ENCODE measurements at places on chromosomes 4 and X.

GRCh38 chr4:107725281-107725859 lies 5.3 kb upstream of the PAPSS1 start:
- DNase-seq = no peak

DNA sequence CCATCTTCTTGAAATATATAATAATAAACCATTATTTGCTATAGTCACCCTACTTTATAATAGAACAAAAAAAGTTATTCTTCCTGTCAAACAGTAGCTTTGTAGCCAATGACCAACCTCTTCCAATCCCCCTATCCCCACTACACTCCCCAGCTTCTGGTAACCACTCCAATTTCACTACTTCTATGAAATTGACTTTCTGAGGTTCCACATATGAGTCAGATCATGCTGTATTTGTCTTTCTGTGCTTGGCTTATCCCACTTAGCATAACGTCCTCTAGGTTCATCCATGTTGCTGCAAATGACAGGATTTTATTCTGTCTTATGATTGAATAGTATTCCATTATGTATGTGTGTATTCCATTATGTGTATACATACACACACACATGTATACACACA lies 809.7 kb upstream of the NDST4 start:
- DNase-seq = no peak

GRCh38 chr4:145260091-145260490 lies 79.7 kb upstream of the OTUD4 start:
- DNase-seq = no peak

- DNase-seq = no peak
Measured at GRCh38 chr4:151199319-151200190, 77.4 kb upstream of the PRSS48 start.

GRCh38 chr4:101279377-101279871 lies 67.9 kb downstream of the PPP3CA start:
- DNase-seq = no peak

- peak; percentile 68 for DNase-seq
Measured at GRCh38 chr4:20422398-20422797, 170.7 kb downstream of the SLIT2 start.

DNA sequence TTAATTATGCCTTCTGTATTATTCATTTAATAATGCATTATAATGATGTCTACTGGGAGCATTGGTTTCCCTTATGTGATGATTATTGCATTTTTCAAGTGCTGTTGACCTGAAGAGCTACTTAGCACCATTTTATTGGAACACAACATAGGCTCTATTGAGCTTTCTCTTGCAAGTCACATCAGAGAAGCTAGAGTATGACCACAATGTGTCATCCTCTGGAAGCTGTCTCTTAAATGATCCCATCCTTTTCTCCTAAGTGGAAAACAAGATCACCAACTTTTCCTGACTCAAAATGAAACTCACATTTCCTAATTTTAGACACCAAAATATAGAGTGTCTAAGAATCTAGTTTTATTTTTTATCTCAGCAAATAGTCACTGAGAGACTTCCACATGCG lies 1451.9 kb downstream of the PCDH7 start:
- no peak for DNase-seq

- no peak for DNase-seq
Measured at GRCh38 chr4:10232114-10232513, 115.5 kb upstream of the WDR1 start.

DNA sequence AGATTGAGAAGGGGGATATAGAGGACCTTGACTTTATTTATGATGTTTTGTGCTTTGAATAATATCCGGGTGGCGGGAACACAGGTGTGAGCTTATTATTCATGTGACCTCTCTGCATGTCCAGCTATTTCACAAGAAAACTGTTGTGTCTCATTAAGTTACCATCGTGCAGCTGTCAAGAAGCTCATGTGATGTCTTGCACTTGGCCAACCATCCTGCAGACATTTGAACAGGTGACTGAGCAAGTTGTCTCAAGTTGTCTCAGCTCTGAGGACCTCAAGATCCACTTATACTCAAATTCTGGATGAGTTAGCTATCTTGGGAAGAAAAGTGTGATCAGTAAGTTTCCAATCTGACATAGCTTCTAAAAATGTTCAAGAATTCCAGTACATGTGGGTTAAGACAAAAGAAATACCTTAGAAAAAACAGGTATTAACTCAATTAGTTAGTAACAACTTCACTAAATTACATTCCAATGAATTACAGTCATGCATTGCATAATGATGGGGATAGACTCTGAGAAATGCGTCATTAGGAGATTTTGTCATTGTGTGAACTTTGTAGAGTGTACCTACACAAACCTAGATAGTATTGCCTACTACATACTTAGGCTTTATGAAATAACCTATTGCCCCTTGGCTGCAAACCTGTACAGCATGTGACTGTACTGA lies 462.2 kb downstream of the INPP4B start:
- DNase-seq = no peak

DNA sequence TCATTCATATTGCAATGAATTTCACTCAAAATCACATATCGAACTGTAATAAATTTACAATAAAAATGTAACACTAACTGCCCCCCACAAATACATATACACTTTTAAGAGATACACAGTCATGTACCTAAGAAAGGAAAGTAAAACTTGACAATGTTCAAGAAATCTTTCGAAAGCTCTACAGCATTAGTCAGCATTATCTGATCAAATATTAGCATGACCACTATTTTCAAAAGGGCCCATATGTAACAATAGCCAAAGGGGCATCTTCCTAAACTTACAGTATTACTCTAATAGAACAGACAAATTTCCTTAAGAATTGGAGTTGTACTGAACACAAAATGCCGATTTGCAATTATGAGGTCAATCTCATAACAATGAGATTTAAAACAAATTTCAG lies 51.8 kb downstream of the STX18 start:
- DNase-seq = no peak

GRCh38 chr4:151887031-151887815 lies 126.4 kb upstream of the GATB start:
- DNase-seq = no peak

- DNase-seq = no peak
Measured at GRCh38 chr4:14452764-14453163, 549.5 kb upstream of the CPEB2 start.

GRCh38 chrX:138874271-138874935 lies 162.9 kb upstream of the FGF13 start:
- DNase-seq = no peak

GRCh38 chr4:141391293-141391692 lies 170.6 kb downstream of the ZNF330 start:
- no peak for DNase-seq

- DNase-seq = no peak
Measured at GRCh38 chr4:90137555-90137954, 10.4 kb downstream of the CCSER1 start.

- DNase-seq = peak; percentile 84
Measured at GRCh38 chrX:152637649-152638442, at the start of gene GABRQ. TSS of gene GABRQ (plus strand) at chrX:152637895. CDS start at chrX:152638203, 308 bp downstream.

GRCh38 chrX:70046978-70047377 lies 2.8 kb downstream of the AWAT2 start:
- DNase-seq = no peak

GRCh38 chr4:62162606-62163005 lies 962.5 kb downstream of the ADGRL3 start:
- DNase-seq = no peak

GRCh38 chrX:30504309-30504708 lies 73.3 kb downstream of the TASL start:
- DNase-seq = no peak

- no peak for DNase-seq
Measured at GRCh38 chr4:105637408-105638176, 70.9 kb downstream of the INTS12 start.

GRCh38 chr4:87097075-87097474 lies 123.3 kb downstream of the KLHL8 start:
- no peak for DNase-seq

DNA sequence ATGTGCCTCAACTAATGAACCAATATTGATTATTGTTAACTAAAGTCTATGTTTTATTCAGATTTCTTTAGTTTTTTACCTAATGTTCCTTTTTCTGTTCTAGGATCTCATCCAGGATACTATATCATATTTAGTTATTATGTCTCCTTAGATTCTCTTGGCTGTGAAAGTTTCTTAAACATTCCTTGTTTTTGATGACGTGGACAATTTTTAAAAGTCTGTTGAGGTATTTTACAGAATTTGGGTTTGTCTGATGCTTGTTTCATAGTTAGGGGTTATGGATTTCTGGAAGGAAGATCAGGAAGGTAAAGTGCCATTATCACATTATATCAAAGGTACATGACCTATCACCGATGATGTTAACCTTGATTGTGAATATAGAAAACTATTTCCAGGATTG lies 18.2 kb upstream of the MCTS1 start:
- no peak for DNase-seq

DNA sequence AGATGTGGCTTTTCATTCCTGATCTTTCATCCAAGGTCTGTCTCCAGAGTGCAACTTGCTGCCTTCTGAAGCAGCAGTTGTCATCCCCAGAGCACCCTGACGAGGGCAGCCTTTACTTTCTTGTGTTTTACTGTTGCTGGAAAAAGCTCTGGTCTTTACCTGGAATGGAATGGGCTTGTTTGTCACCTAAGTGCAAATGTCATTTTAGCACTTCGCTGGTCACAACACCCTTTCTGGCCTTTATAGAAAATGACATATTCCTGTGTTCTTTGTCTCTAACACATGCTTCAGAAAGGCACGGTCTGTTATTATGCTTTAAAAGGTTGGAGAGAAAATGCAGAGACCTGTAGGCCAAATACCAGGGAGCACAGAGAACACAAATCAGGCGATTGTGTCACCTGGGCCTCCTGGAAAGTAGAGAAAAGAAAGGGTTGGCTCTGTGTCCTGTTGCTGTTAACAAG lies 332.7 kb upstream of the IGFBP7 start:
- DNase-seq = peak; percentile 72

- no peak for DNase-seq
Measured at GRCh38 chrX:51163730-51164129, 168.9 kb upstream of the NUDT10 start.

GRCh38 chrX:49184294-49185281 lies 1.6 kb downstream of the PRICKLE3 start:
- DNase-seq = peak; percentile 84

DNA sequence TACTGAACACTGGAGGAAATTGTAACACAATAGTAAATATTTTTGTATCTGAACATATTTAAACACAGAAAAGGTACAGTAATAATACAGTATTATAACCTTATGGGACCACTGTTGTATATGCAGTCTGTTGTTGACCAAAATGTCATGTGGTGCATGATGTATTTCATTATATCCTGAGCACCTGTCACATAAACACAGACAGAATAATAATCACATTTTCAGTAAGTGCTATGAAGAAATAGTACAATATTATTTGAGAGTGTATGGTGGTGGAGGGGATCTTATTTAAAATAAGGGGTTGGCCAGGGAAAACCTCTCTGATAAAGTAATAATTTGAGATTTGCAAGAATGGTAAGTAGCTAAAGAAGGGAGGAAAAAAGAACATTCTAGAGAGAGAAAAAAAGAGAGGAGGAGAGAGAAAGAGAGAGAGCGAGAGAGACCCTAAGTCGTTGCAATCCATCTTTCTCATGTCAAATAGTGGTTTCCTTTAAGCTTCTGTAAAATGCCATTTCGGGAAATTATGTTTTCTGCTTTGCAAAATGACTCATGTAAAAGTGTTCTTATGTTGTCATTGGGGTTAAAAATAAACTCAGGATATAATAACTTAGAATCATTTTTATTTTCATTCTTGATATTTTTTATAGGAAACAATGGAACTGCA lies 19.3 kb upstream of the CLNK start:
- DNase-seq = no peak

DNA sequence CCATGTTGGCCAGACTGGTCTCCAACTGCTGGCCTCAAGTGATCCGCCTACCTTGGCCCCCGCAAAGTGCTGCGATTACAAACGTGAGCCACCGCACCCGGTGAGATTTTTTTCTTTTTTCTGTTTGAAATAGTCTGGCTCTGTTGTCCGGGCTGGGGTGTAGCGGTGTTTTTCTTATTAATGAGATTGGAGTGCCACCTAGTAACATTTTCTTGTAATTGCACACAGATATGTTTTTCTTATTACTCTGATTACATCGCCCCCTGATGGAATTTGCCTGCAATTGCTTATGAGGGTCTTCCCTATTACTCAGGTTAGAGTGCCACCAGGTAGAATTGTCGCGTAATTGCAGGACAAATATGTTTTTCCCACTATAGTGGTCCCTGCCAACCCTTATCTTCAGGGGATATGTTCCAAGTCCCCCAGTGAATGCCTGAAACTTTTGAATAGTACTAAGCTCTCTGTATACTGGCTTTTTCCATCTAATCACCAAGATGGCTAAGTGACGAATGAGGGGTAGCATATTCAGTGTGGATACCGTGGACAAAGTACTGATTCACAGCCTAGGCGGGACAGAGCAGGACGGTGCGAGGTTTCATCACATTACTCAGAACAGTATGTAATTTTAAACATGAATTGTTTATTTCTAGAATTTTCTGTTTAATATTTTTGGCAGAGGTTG lies 8.6 kb upstream of the PDHA1 start:
- peak; percentile 34 for DNase-seq

DNA sequence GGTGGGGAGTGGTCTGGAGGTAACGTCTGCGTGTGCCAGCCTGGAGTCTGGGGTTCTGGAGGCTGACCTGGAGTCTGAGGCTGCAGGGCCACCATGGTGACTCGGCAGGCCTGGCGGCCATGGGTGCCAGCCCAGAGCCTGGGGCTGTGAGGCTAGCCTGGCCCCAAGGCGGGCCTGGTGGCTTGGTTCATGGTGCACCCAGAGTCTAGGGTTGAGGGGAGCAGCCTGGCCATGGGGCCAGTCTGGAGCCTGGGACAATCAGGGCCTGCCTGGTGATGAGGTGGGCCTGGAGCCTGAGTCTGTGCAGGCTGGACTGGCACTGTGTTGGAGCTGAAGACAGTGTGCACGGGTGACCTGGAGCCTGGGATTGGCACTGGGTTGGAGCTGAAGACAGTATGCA lies 64.9 kb downstream of the CXorf49B start:
- DNase-seq = no peak

DNA sequence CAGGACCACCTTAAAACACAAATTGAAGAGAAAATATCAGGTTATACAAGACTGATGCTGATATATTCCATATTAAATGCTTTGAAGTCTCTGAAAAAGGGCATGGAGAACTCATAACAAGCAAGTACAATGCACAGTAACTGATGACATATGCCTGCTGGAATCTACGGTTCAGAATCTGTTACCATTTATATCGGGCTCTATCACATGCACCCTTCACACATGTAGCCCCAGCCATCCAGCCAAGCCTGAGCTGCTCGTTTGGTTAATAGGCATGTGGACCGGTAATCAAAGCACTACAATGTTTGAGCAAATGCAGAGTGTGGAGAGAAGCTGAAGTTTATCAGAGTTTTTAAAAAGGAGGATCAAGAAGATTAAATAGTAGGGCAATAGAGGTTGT lies 11.8 kb downstream of the COMMD8 start:
- no peak for DNase-seq

DNA sequence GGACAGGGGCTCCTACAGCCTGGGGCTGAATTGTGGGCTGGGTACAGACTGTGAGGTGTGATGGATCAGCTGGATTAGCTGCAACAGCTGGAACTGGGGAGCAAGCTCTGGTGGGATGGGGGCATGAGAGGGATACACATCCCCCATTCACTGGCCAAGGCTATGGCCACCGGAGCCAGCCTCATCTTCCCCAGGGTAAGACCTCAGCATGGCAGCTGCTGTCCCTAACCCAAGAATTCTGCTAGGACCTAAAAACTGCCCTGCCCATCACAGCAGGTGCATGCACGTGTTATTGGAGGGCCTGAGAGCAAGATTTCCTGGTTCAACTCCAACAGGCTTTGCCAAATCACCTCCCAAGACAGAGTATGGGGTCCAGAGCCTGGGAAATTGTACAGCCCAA lies 258.6 kb upstream of the AGTR2 start:
- no peak for DNase-seq
